ENCODE measurements at places on chromosomes 12 and 14.

DNA sequence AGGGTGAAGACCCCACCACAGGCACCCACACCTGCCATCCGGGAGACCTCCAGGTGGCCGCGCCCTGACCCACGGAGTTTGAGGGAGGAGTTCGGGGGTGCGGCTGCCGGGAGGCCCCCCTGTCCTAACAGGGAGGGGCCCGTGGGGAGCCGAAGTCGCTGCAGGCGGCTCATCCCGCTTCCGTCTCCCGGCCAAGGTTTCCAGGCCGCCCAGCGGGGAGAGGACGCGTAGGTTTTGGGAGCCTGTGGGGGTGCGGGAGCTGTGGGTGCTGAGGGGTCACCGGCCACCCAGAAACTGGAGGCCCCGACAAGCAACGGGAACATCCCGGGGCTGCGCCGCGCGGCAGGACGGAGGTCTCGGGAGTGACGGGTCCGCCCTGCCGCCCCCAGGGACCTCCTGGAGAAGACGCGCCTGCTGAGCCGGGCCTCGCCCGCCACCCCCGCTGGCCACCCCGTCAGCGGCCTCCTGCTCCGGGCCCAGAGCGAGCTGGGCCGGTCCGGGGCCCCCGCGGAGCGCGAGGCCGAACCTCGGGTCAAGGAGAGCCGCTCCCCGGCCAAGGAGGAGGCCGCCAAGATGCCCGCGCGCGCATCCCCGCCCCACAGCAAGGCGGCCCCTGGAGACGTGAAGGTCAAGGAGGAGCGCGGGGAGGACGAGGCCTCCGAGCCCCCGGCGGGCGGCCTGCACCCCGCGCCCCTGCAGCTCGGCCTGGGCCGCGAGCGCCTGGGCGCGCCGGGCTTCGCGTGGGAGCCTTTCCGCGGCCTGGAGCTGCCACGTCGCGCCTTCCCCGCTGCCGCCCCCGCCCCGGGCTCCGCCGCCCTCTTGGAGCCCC is 27.6 kb downstream of the LRCOL1 start:
- DNase-seq: no peak

GRCh38 chr12:49533331-49533730 is 5.5 kb upstream of the KCNH3 start:
- DNase-seq: no peak

- DNase-seq: no peak
Observed at GRCh38 chr12:13478650-13479181, 282.2 kb downstream of the EMP1 start.

DNA sequence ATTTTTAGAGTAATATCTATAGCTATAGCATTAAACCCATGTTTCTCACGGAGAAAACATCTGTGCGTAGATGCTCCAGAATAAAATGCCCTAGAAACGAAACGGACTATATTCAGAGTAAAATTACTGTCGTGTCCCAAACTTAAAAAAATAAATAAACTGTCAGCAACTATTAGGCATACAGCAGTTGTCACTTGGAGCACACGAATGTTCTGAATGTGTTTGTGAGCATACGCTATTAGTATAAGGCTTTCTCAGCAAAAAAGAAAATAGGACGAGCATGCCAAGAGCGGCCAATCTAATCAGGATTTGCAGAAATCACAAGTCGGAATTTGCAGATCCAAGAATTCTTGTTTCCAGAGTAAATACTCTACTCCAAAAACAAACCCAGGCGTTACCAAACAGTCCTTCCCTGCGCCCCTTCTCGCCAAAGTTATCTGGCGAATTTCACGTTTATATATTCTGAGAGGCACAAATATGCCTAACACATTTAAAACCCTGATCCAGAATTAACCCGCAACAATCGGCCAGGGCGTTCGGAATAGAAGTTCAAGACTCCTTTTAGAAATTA is 836 bp downstream of the PTPN21 start:
- no peak for DNase-seq

GRCh38 chr14:55005071-55005470 is 21.8 kb downstream of the WDHD1 start:
- DNase-seq: no peak
